ENCODE measurements at places on chromosomes 1 and 21. TPM values are rescaled to one million over a fixed set of nuclear protein-coding genes. Genes with fewer than 3 reads are reported as not detected.

- peak; percentile 58 for DNase-seq
Observed at GRCh38 chr1:15803380-15803779, 4.1 kb downstream of the UQCRHL start.

DNA sequence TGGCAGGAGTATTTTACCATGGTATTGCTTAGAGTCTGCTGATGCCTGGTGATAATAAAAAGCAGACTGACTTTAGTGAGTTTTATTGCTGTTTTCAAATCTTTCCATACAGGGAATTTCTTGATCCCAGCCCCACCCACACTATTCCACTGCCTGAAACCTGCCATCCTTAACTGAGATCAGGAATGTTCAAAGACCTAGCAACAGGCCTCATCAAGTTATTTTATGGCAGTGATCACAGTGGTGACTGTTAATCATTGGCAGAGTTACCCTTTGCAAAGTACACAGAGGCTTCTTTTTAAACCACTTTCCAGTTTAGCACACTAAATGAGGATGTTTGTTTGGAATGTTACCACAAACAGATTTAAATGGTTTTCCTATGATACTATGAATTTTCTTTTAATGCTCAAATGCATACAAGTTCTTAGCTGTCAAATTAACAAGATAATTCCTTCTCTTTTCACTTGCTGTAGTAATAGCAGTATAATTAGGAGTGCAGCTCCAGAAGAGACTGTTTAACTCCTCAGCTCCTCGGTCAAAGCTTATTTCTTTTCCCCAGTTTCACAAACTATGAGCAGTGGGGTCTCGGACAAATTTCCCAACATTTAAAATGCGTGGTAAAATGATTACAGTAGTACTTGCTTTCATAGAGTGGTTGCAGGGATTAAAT lies 69.9 kb upstream of the USP25 start:
- no peak for DNase-seq

DNA sequence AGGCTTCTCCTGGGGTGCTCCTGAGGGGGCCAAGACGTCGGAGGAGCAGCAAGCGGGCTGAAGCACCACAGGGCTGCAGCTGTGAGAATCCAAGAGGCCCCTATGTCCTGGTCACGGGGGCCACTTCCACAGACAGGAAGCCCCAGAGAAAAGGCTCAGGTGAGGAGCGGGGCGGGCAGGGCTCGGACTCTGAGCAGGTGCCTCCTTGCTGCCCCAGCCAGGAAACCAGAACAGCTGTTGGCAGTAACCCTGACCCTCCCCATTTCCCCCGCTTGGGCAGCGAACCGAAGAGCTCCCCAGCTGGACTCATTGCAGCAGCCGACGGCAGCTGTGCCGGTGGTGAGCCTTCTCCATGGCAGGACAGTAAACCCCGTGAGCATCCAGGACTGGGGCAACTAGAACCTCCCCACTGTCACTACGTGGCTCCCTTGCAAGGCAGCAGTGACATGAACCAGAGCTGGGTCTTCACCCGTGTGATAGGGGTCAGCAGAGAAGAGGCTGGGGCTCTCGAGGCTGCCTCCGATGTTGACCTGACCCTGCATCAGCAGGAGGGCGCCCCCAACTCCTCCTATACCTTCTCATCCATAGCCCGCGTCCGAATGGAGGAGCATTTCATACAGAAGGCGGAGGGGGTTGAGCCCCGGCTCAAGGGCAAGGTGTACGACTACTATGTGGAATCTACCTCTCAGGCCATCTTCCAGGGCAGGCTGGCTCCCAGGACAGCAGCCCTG lies 625 bp downstream of the KLHDC7A start:
- no peak for DNase-seq

DNA sequence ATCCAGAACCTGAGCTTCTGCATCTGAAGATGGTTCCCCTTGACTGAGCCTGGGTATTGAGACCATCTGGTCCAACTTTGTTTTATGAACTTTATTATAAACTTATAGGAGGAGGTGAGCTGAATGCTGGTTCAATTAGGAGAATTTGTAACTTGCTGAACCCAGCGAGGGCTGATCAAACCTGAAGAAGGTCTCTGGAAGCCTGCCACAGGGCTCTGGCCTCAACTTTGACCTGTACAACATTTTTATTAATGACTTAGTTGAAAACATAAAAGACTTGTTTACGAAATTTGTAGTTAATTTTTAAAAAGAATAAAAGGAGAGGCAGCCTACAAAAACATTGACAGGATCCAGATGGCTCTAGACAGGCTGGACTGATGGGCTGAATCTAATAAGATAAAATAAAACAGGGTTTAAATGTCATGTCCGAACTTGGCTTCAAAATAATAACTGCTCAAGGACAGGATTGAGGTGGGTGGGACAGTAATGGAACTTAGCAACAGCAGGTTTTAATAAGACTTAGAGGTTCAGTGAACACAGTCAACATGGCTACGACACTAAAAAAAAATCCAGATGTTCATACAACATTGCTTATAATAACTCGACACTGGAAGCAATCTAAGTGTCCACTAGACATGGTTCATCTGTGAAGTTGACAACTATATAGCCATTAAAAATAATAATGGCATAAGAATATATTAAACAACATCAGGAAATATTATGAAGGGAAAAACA lies 53.4 kb upstream of the GJB5 start:
- no peak for DNase-seq

GRCh38 chr1:246971090-246971721 lies 36.7 kb downstream of the ZNF695 start:
- no peak for DNase-seq

DNA sequence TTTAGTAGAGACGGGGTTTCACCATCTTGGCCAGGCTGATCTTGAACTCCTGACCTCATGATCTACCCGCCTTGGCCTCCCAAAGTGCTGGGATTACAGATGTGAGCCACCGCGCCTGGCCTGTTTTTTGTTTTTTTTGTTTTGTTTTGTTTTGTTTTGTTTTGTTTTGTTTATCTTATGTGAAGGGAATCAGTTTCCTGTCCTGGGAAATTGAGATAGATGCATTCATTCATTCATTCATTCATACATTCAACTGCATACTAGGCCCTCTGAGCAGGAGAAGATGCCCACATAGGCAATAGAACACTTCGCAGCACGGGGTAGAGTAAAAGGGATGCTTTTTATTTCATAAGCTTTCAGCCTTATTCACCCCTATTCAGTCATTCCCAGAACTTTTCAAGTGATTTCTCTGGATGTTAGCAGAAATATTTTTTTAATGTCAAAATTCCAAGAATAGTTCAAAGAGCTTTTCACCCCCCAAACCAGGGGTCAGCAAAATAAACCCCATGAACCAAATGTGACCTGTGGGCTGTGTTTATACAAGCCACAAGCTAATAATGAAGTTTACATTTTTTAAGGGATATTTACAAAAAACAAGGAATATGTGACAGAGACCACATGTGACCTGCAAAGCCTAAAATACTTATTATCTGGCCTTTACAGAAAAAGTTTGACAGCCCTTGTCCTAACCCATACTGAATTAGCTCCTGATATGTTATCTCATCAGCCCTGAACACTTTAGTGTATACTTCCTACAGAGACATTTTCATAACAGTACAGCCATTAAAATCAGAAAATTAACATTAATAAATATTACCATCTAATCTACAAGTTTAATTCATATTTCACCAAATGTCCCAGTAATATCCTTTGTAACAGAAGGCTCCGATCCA lies 127.1 kb downstream of the MAST2 start:
- DNase-seq = no peak

DNA sequence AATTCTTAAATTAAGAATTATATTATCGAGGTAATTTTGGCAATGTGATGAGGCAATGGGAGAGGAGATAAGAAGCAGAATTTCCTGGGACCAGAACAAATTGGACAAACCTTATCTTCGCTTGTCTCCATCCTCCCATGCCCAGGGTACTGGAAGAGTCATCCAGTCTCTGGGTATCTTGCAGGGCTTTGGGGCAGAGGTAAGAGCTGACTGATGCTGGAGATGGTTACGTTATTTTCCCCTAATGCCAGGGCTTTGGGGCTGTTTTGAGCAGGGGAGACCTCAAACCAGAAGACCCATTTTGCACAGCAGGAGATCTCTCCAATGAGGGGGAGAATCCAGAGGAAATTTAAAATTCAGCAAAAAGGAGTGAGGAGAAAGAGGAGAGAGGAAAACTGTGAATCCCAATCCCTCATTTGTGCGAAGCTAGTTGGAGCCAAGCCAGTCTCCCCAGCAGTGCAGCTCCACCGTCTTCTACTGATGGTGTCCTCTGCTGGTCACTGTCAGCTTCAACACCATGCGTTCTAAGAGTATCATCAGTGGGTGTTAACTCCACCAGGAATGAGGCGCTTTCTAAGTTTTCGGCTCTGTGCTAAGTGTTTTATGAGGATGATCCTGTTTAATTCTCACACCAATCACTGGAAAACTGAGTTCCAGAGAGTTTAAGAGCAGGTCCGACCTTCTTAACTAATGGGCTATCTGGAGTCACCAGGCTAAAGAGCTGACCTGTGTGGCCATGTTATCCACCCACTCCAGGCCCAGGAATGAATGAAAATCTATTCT lies 86.8 kb upstream of the CD34 start:
- peak; percentile 41 for DNase-seq

DNA sequence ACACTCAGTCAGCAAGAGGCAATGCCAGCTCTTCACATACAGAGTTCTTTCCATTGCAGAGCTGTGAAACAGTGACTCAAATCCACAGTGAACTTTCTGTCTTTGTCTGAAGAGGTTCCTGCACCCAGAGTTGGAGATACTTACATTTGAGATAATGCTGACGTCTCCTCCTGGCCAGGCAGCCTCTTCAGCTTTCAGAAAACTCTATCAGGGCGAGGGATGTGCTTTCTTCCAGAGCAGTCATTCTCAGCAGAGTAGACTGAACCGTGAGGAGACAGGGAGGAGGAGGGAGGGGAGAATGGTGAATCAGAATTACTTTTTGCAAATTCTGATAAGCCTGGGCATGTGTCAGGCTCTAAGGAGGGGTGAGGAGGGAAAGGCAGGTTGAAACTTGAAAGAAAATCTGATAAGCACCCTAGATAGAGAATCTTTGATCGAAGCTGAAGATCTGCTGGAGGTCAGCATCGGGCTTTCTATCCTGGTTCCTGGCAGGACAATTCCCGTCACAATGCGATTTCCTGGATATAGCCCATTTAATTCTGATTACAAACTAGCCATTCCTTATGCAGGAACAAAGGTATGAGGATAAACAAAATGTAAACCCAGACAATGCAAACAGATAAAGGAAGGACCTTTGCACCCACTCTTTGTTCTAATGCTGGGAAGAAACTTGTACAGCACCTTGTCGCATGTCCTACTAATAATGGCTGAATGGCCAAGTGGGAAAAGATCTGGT lies 18.9 kb upstream of the NID1 start:
- no peak for DNase-seq

DNA sequence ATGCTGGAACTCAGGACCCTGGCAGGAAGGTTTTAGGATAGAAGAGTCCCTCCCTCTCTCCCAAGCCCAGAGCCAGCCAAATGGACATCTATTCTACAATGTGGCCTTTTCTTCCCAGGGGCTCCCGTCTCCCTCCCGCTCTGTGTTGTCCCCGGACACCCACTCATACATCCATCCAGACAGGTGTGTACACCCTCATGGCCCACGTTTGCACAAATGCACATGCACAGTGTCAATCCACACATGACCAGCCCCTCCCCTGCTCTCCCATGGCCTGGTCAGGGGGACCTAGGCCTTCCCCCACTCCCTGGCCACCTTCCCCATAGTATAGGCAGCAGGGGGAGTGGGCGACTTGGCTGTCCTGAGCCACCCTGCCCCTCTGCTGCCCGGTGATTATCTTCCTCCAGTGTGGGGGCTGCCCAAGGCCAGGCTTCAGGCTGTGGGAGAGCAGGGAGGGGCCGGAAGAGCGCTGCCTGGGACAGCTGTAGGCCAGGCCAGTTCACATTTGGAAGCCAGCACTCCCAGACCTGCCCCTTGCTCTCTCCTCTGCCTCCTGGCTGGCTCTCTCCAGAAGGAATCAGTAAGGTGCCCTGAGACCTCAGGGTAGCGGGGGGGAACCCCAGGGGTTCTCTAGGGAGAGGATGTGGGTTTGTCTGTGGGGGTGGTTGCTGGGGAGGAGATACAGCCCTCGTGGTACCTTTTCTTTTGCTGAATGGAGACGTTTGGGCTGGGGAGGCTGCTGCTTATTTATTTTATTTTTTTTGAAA lies 4.1 kb upstream of the PTPN7 start:
- DNase-seq = no peak

- no peak for DNase-seq
Observed at GRCh38 chr1:32753532-32754316, 51.2 kb upstream of the SYNC start.

DNA sequence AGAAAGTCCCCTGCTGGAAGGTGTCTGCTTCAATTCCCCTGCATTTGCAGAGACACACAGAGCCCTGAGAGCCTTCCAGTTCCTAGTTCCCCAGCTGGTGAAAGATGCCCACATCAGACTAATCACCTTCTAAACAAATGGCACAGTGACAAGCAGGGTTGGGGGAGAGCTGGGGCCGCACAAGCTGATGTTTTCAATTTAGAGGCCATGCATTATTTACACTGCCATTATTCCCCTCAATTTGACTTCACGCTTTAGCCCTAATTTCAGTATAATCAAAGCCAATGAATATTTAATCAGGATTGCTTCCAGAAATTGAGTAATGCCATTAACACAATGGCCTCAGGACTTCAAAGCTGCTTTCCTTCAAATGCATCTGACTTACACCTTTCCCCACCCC lies 81.5 kb downstream of the BEND5 start:
- DNase-seq = no peak

GRCh38 chr21:42591170-42591869 lies 62.1 kb upstream of the PDE9A start:
- DNase-seq = no peak

- DNase-seq = no peak
Observed at GRCh38 chr1:4931486-4931885, 277.1 kb downstream of the AJAP1 start.

DNA sequence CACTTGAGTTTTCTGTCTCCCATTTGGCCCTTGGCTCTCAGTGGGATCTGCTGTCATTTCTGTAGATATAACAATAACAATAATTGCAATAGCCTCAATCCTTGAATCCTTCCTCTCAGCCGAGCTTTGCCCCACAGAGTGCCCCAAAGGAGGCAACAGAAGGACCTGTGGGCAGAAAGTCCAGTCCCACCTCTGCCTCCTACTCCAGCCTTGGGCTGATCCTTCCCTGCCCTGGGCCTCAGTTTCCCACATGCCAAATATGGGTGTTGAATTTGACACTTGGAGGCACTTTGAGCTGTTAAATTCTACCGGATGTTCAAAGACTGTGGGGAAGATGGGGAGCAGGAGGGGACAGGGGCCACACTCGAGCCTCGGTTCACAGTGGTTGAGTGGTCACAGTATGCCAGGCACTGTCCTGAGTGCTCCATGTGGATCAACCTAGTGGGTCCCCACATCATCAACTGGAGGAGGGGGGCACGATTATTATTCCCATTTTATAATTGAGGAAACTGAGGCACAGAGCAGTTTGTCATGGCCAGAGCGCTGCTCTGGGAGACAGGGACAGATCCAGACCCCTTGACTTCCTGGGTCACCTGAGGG lies 307.1 kb downstream of the MATN1 start:
- no peak for DNase-seq

GRCh38 chr1:68301471-68302001 lies 69.2 kb upstream of the WLS start:
- no peak for DNase-seq

FCN3 gene
- total RNA-seq = 1.2 TPM

CLIC6 gene
- 0.05 TPM for total RNA-seq
